ENCODE measurements at places on chromosomes 5 and 9.
A peak's percentile ranks its signal among the peaks of the same experiment; 100 is the strongest.

- DNase-seq: no peak
Measured at GRCh38 chr5:132886064-132886823, 12.8 kb downstream of the LEAP2 start.

DNA sequence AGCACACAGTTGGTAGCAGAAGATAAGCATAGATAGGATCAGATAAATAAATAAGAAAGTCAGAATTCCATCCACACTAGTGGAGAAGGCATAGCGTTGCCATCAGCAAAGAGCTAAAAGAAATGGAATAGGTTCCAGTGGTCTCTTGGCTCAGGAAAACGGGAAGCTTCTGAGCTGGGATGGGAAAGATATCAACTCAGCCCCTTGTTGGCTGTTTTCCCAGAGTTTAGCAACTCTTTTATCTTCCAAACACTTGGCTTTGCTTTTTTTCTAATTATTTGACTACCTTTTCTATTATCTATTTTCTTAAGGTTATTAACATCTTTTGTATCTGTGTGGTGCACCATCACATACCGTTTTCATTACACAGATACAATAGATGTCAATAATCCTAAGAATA is 445.7 kb upstream of the TRPC7 start:
- no peak for DNase-seq

GRCh38 chr5:174521449-174521848 is 202.9 kb upstream of the MSX2 start:
- DNase-seq: no peak

DNA sequence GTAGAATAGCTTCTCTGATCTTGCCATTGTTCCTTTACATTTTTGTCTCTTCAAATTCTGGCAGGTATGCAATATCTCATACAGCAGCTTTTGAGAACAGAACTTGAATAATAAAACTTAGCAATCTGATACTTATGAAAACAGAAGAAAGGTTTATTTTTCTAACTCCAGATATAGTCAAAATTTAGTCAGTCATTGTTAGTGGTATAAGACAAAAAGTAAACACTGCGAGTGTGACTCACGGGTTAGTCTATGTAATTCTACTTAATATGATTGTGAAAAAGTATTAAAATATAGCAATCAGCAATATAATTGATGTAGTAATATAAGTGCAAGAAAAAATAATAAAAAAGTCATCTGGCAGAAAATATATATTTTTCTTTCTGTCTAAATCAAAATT is 910.4 kb downstream of the DNAH5 start:
- no peak for DNase-seq

- no peak for DNase-seq
Measured at GRCh38 chr5:57302164-57302563, 128.3 kb downstream of the GPBP1 start.

DNA sequence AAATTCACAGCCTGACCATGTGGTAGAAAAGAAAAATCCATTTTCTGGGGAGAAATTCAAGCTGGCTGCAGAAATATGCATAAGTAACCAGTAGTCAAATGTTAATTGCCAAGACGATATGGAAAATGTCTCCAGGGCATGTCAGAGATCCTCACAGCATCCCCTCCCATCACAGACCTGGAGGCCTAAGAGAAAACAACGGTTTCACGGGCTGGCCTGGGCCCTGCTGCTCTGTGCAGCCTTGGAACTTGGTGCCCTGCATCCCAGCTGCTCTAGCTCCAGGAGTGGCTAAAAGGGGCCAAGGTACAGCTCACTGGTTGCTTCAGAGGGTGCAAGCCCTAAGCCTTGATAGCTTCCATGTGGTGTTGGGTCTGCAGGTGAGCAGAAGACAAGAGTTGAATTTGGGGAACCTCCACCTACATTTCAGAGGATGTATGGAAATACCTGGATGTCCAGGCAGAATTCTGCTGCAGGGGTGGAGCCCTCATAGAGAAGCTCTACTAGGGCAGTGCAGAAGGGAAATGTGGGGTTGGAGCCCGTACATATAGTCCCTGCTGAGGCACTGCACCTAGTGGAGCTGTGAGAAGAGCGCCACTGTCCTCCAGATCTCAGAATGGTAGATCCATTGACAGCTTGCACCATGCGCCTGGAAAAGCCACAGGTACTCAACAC is 49.7 kb downstream of the PTBP3 start:
- DNase-seq: no peak

- DNase-seq: no peak
Measured at GRCh38 chr5:153988510-153988909, 50.2 kb downstream of the FAM114A2 start.

- DNase-seq: peak; percentile 36
Measured at GRCh38 chr9:35518225-35518821, 28.4 kb downstream of the RUSC2 start.

- DNase-seq: peak; percentile 97
Measured at GRCh38 chr5:172417983-172418630, 36.2 kb downstream of the SH3PXD2B start.

GRCh38 chr9:91032121-91032531 is 230.5 kb downstream of the SYK start:
- no peak for DNase-seq

All from left hindlimb (tissue), 1 donor.